HL-60 (cell line): ENCODE measurements at places on chromosomes 2 and 18.

GRCh38 chr2:237059155-237059875 lies 26.4 kb upstream of the COPS8 start:
- no peak for DNase-seq

DNA sequence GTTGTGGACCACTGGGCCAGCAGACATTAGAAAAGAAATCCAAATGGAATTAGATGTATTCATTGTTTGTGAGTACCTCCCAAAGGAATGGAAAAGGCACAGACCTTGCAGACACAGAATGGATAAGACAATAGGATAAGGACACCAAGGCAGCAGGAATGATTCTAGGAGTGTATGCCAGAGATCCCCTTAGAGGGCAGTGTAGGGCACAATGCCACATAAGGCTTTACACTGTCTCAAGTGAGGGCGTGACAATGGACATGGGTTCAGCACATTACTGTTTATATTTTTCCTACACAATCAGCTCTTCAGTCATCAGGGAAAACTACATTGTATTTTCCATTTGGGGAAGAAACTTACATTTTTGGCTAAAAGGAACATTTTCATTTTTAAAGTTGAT lies 250.9 kb downstream of the PTH2R start:
- no peak for DNase-seq

GRCh38 chr2:14615760-14616159 lies 16.8 kb upstream of the LRATD1 start:
- no peak for DNase-seq

DNA sequence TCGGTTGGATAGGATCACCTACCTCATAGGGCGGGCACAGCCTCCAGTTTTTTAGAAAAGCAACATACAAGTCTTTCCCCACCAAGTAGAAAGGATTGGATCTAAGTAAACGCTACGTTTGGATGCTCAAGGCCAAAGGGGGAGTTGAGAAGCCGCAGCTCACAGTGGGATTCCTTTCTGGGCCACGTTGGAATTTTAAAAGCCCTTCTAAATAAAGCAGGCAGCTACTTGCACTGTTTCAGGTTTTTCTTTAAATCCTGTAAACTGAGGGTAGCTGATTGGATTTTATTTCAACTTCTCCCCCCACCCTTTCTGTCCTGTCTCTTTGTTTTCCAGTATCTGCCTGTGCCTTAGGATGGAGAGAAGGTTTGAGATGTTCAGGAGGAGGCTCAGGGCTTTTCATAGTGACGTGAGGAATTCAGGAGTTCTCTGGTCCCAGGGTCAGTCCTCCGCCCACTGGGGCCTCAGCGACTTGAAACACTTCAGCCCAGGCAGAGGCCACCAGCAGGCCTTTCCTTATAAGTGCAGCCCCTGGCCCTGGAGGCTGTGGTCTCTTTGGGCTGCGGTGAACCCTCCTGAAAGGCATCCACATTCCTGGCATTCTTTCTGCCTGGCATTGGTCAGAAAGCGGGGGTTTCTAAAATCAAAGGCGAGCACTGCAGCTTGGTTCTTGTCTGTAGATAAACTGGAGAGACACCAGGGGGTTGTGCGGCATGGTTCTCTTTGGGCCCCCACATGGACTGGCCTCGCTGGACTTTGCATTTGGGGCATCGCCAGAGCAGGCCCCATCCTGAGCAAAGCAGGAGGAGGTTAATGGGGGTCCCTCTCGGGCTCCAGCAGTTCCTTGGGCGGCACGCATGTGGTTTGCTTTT lies 44.5 kb downstream of the SH3BP4 start:
- no peak for DNase-seq

DNA sequence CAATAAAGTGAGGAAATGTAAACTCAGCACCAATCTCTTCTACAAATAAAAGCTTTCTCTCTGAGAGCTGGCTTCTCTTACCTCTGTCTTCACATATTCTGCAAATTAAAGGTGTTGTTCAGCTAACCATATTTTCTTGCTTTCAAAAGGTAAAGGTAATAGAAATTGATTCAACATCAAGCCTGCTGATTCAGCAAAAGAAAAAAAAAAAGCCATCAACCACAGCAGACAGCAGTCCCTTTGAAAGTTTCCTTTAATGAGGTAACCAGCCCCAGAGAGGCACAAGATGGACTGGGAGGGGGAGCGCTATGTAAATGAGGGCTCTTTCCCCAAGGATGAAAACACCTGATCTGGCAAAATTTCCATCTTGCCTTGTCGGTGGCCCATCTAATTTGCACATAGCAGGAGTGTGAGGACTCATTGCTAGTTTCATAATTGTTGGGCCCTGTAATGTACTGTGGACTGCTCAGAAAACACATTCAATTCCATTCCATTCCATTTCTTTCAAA lies 154.9 kb upstream of the SOX11 start:
- DNase-seq = no peak

GRCh38 chr2:191020742-191021381 lies 6.9 kb upstream of the STAT1 start:
- peak; percentile 51 for DNase-seq

DNA sequence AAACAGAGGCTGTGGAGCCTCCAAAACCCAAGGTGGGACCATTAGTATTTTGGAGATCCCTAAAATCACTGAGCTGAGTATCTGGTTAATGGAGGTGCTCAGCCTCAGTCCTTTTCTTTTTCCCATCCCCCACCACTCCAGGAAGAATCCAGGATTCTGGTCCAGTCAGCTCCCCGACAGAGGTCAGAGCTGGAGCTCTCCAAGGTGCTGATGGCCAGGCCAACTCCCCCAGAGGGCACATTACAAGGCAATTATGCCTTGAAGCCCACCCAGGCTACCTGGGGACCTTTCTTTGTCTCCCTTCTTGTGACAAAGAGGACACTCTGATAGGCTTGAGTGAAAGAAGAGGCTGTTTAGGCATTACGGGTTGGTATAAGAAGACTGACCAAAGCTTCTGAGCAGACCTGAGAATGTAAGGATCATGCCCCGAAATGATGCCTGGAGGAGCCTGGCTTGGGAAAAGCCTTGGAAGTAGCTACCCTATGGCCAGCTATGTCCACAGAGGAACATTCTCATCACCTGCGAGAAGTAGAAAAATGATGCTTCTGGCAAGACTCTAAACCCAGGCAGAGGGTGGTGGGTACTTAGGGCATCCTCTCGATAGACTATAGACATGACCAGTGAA lies 102.5 kb upstream of the LDAH start:
- no peak for DNase-seq

GRCh38 chr2:46269001-46269400 lies 28.2 kb upstream of the EPAS1 start:
- no peak for DNase-seq

DNA sequence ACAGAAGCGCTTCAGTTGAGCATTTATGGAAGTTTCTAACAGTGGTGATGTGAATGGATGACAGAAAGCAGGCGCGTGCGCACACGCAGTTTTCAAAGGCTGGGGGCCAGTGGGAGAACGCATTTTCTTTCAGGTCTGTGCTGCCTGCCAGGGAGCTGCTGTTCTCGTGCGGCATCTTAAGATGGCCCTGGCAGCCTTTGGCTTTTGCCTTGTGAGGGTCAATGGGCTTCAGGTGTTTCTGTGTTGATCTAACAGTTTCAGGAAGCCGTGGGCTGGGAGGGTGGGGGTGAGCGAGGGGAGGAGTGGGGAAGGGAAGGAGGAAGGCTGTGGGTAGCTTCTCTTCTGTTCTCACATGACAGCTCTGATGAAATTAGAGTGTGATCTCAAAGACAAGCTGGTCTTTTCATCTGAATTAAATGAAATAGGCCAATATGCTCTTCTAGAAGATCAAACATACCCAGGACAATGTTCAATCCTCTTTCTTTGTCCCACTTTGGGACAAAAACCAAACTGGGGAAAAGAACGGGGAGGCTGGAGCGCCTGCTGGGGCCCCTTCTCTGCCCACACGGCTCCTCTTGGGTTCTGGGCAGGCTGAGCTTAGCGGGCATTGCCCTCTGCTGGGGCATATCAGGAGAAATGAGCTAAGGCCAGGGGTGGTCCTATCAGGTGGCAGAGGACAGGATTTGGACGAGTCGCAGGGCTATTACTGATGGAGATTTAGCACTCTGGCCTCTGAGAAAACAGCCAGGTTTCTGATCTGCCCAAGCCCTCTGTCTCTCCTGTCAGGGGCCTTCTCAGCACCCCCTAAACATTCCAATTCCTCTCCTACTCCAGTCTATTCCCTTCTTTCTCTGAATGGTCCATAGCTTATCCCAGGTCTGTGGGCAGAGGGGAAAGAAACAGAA lies 126.2 kb upstream of the LGALSL start:
- peak; percentile 46 for DNase-seq
